ENCODE measurements at places on chromosomes 7 and 10. TPM values are rescaled to one million over a fixed set of nuclear protein-coding genes. Genes with fewer than 3 reads are reported as not detected.

The FXYD4 gene
- polyA plus RNA-seq, result not detected

The TSPAN33 gene
- polyA plus RNA-seq, result 7.2 TPM

The BAIAP2L1 gene
- 8.7 TPM for polyA plus RNA-seq

The CFAP43 gene
- 0.35 TPM for polyA plus RNA-seq

The ZNF33B gene
- polyA plus RNA-seq, result 9.3 TPM

The PDE1C gene
- polyA plus RNA-seq, result 4.6 TPM

GRCh38 chr7:135773464-135773863 is 24.9 kb upstream of the FAM180A start:
- no peak overlapping the region for H3K4me3 ChIP-seq
- no peaks in the 10 kb centered on the region for H3K27me3 ChIP-seq
- H3K27ac ChIP-seq, result no peak overlapping the region
- H3K36me3 ChIP-seq, result no peaks in the 10 kb centered on the region
- no peaks in the 10 kb centered on the region for H3K4me1 ChIP-seq
- no peak for DNase-seq

GRCh38 chr7:34311591-34311990 is 346.4 kb upstream of the NPSR1 start:
- no peak overlapping the region for H3K4me3 ChIP-seq
- no peaks in the 10 kb centered on the region for H3K27me3 ChIP-seq
- H3K4me1 ChIP-seq, result no peaks in the 10 kb centered on the region
- no peaks in the 10 kb centered on the region for H3K36me3 ChIP-seq

DNA sequence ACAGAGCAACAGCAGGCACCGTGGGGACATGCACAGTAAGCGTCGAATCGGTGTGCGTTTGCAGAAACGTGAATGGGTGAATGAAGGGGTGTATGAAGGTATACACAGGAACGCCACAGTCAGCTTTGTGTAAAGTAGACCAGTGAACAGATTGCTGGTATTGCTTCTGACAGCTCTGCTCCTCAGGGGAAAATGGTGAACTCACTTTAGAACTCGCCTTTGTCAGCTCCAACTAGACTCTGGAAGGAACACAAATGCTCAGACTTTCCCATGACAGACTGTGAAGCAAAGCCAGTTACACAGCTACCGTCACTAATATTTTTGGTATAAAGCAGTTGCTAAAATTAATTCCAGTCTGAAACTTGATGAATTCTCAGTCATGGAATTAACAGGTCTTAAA is 78.9 kb downstream of the CUX1 start:
- no peaks in the 10 kb centered on the region for H3K27me3 ChIP-seq
- no peak overlapping the region for H3K27ac ChIP-seq
- no peaks in the 10 kb centered on the region for H3K36me3 ChIP-seq

DNA sequence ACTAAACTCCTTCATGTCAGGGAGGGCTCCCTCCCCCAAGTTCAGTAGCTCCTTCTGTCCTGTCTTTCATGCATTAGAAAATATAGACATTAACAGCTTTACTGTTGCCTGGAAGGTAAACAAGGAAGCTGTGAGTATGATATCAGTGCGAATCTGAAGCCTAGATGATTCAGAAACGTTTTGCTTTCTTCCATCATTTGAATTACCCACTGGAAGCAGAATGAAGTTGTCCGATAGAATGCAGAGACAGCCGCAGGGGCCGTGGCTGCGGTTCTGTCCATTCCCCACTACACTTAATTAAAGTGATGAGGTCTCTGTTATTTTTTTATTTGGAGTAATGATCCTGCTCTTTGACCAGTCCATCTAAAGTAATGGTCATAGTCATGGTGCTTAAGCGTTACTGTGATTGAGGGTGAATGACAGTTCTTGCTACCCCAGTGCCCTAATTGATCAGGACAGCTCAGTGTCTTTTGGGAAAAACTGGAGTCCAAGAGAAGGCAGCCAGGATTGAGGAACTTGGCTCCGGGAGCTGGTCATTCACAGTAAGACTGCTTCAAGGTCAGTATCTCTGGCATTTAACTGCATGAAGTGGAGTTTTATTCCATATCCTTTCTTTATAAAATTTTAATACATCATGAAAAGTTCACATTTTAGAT is 69.9 kb downstream of the PTPRE start:
- H3K36me3 ChIP-seq, result no peaks in the 10 kb centered on the region
- DNase-seq, result peak; percentile 46
- H3K27ac ChIP-seq, result peak overlapping the region; percentile 82
- H3K4me1 ChIP-seq, result peaks cover 22% of the 10 kb centered on the region
- no peak overlapping the region for H3K4me3 ChIP-seq
- no peaks in the 10 kb centered on the region for H3K27me3 ChIP-seq

GRCh38 chr10:44173608-44173894 is 211.3 kb downstream of the CXCL12 start:
- H3K27ac ChIP-seq, result no peak overlapping the region
- H3K27me3 ChIP-seq, result no peaks in the 10 kb centered on the region
- no peaks in the 10 kb centered on the region for H3K4me1 ChIP-seq
- no peak for DNase-seq
- H3K4me3 ChIP-seq, result no peak overlapping the region

DNA sequence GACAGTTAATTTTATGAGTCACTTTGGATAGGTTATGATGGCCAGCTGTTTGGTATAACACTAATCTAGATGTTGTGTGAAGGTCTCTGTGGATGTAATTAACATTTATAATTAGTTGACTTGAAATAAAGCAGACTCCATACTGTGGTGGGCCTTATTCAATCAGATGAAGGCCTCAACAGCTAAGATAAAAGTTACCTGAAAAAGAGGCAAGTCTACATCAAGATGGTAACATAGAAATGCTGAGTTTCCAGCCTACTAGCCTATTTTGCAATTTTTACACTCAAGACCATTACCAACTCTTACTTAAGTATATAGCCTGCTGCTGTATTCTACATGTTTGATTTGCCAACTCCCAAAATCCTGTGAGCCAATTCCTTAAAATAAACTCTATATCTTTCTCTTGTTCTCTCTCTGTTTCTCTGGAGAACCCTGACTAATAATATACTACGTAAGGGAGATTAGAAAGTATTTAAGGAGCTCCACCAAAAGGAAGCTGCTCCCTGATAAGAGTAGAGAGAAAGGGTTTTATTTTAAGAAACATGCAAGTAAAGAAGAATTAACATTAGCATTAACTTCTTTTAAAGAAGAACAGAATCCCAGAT is 42.7 kb downstream of the ZNF438 start:
- H3K4me3 ChIP-seq, result no peak overlapping the region
- no peak overlapping the region for H3K27ac ChIP-seq
- DNase-seq, result no peak
- H3K36me3 ChIP-seq, result no peaks in the 10 kb centered on the region

GRCh38 chr10:74418285-74418872 is 267.4 kb downstream of the ADK start:
- no peak overlapping the region for H3K27ac ChIP-seq
- peak; percentile 45 for DNase-seq
- no peaks in the 10 kb centered on the region for H3K27me3 ChIP-seq
- no peak overlapping the region for H3K4me3 ChIP-seq

- H3K36me3 ChIP-seq, result no peaks in the 10 kb centered on the region
- DNase-seq, result peak; percentile 27
- no peaks in the 10 kb centered on the region for H3K27me3 ChIP-seq
- H3K27ac ChIP-seq, result no peak overlapping the region
Measured at GRCh38 chr7:103573479-103574058, 127.6 kb upstream of the SLC26A5 start.

DNA sequence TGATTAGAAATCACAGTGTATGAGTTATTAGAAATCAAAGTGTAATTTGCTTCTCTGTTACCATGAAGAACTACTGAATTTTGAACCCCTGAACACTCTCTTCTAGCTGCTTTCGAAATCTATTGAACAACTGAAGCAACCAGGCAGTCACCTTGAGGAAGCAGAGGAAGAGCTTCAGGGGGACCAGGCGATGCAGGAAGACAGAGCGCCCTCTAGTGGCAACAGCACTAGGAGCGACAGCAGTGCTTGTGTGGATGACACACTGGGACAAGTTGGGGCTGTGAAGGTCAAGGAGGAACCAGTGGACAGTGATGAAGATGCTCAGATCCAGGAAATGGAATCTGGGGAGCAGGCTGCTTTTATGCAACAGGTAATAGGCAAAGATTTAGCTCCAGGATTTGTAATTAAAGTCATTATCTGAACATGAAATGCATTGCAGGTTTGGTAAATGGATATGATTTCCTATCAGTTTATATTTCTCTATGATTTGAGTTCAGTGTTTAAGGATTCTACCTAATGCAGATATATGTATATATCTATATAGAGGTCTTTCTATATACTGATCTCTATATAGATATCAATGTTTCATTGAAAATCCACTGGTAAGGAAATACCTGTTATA is 170.7 kb downstream of the HDAC9 start:
- peak overlapping the region; percentile 81 for H3K27ac ChIP-seq
- no peak overlapping the region for H3K4me3 ChIP-seq
- peaks cover 36% of the 10 kb centered on the region for H3K36me3 ChIP-seq
- no peaks in the 10 kb centered on the region for H3K27me3 ChIP-seq
- DNase-seq, result peak; percentile 53

DNA sequence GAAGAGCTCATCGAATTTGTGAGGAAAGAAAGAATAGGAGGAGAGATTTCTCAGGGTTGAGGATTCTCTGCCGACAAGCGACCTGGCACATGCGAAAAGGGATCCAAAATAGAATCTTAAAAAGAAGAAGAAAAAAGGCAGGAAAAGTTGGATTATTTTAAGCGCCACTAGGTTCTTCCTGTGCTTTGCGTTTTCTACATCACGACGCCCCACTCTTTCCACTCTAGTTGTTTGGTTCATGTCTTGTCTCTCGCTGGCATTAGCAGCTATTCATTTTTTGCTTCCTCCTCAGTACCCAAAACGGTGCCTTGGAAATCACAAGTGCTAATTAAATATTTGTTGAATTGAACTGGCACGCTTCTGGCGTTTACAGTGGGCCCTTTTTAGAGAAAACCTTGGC is 674 bp upstream of the FRA10AC1 start:
- H3K4me3 ChIP-seq, result peak overlapping the region; percentile 91
- peak; percentile 13 for DNase-seq
- H3K27me3 ChIP-seq, result no peaks in the 10 kb centered on the region
- no peaks in the 10 kb centered on the region for H3K4me1 ChIP-seq

- peaks cover 7% of the 10 kb centered on the region for H3K4me1 ChIP-seq
- H3K36me3 ChIP-seq, result peaks cover 26% of the 10 kb centered on the region
- no peak for DNase-seq
- H3K4me3 ChIP-seq, result no peak overlapping the region
- H3K27ac ChIP-seq, result peak overlapping the region; percentile 69
- H3K27me3 ChIP-seq, result no peaks in the 10 kb centered on the region
Measured at GRCh38 chr7:23373151-23374004, 74.2 kb downstream of the MALSU1 start.

DNA sequence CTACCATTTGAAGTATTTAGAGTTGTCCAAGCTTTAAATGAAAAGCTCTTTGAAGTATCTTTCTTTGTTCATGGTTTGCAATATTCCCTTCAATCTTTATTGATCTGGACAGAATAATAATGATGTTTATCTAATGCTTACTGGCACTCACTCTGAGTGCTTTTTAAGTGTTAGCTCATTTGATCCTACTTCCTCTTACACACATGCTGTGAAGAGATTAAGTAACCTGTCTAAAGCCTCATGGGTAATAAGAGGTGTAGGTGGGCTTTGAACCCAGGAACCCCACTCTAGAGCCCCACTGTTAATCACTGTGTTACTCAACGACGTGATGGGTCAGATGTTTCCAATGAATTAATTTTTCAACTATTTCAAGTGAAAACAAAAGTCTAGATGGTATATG is 31.1 kb upstream of the ADD3 start:
- no peak overlapping the region for H3K4me3 ChIP-seq
- H3K27me3 ChIP-seq, result no peaks in the 10 kb centered on the region
- DNase-seq, result no peak
- H3K36me3 ChIP-seq, result no peaks in the 10 kb centered on the region
- H3K27ac ChIP-seq, result peak overlapping the region; percentile 79
- peaks cover 11% of the 10 kb centered on the region for H3K4me1 ChIP-seq

All from SK-N-SH (cell line).